ENCODE measurements at places on chromosomes 5 and 9. TPM values are rescaled to one million over a fixed set of nuclear protein-coding genes. Genes with fewer than 3 reads are reported as not detected.
A peak's percentile ranks its signal among the peaks of the same experiment; 100 is the strongest.

Gene GARIN3
- not detected for total RNA-seq

DNA sequence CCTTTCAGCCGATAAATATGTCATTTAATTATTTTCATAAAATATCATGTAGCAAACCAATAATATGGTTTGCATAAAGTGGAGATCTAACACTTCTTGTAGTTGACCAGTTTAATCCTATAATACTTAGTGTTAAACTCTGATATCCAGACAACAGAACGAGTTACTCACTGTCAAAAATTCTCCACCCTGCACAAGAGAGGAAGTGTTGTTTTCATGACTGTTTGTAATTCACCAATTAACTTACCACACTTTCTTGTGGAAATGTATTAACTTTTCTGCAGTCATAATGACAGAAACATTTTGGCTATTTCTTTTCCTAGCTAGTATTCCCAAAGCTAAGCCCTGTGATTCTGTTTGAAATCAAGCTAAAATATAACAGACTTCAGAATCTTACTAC is 555.3 kb upstream of the FTMT start:
- DNase-seq = no peak

DNA sequence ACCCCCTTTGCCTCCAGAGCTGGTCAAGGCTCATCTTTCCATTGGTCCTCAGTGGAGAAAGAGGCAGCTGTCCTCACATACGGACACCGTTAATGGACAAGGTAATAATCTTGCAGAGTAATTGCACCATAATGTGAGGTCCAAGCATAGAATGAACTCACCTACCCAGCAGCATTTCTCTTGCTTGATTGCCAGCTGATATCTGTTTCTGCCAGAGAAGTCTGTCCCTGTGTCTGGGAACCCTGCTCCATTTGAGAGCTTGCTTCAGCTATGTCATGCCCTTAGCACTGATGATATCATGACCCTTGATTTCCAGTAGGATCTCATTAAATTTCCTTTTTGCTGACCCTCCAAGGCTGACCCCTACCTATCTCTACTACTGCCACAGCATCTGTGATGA is 154.6 kb downstream of the PIK3R1 start:
- no peak for DNase-seq

DNA sequence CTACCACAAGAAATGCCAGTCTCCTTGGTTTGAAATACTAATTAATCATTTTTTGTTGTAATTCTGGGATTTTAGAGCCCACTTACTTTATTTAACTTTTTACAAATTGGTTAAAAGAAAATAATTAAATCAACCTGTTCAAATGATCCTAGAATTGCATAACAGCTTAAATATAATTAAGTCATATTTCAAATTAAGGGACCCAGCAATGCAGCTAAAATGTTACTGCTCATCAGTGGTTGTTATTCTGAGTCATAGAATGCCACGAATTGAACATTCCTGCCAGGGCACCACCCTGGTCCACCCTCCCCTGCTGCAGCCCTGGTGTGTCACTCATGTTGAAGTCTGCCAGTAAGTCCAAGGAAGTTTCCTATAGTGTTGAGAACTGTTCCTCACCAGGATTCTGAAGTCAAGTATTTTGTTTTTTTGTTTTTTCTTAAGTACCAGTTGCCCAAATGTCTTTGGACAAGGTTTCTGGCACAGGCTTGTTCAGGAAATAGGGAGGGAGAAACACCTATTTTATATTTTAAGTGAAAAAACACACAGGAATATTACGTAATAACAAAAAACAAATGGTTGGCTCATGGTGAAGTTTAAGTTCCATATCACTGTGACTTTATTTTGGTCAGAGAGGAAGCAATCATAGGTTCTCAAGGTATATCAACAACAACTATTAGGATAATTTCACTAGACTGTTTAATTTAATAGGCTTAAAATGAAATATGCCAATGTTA is 4.3 kb upstream of the ITGA1 start:
- DNase-seq = peak; percentile 71

- no peak for DNase-seq
Measured at GRCh38 chr9:76115982-76116646, 225.6 kb downstream of the PCSK5 start.

DNA sequence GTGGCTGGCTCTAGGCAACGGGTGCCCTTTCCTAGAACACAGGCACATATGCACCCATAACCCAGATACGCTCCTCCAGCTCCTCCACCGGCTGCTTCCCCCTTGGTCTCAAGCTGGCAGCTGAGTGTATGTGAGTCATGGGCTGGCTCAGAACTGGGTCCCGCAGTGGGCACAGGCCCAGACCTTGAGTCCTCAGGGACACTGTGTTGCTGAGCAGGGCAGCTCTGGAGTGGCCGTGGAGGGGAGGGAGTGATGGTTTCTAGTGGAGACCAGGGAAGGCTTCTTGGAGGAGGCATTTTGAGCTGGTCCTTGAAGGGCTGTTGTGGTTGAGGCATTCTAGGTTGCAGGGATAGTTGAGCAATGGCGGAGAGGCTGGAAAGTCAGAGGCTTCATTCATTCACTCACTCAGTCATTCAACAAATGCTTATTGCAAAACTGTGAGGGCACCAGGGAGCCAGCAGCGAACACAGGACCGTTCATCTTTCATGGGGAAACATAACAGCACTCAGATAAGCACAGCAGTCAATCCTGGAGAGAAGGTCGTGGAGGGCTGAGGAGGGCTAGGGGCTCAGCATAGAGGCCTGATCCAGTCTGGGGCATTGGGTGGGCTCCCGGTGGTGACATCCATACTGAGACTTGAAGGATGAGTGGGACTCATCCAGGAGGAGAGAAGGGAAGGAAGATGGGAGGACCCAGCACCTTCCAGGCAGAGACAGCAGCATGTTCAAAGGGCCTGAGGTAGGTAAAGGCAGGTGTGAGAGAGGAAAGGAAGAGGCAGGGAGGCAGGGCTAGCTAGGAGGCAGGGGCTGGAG is 2.4 kb downstream of the BBLN start:
- DNase-seq = peak; percentile 93

DNA sequence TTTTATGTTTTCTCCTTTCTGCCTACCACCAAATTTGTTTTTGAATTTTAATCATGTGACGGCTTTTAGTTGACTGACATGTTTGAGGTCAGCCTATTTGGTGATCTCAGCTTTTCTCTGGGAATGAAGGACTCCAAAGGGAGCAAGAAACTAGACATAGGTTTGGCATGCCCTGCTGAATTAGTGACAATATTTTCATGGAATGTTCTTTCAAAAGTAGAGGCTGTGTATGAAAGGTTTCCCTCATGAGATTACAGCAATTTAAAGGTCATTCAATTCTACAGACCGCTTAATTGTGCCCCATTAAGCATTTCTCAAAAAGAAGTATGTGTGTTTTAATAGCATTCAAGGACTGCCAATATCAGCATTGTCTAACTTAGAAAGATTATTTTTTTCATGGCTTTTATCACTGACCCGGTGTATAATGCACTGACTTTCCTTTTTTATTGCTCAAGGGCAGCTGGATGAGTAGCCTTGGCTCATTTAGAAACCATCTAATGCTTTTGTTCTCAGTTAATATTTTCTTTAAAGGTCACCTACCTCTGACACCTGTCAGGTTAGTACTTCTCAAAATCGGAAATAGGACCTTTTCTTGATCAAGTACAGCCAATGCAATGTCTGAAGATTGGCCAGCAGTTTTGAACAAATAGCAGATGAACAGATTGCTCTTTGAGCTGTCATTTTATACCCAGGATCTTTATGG is 8.1 kb upstream of the MLLT3 start:
- no peak for DNase-seq

DNA sequence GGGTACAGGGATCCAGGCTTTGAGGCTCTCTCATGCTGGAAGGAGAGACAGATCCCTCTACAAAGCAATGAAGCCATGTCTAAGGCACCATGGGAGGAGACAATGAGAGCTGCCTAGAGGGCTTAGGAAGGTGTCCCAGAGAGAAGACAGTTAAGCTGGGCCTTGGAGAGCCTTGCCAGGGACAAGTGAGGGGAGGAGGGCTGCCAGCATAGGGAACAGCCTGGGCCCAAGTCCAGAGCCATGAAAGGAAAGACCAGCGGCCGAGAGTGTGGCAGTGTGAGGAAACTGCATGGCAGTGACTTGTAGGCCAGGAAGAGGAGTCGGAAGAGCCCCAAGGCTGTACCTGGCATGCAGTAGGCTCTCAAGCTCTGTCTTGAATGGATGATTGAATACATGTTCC is 88.5 kb downstream of the PSD2 start:
- DNase-seq = peak; percentile 42
